ENCODE measurements at places on chromosomes 4 and X.

GRCh38 chr4:138843616-138844015 is 172.0 kb upstream of the NOCT start:
- no peak for DNase-seq

GRCh38 chr4:3869661-3870566 is 103.7 kb downstream of the ADRA2C start:
- no peak for DNase-seq

DNA sequence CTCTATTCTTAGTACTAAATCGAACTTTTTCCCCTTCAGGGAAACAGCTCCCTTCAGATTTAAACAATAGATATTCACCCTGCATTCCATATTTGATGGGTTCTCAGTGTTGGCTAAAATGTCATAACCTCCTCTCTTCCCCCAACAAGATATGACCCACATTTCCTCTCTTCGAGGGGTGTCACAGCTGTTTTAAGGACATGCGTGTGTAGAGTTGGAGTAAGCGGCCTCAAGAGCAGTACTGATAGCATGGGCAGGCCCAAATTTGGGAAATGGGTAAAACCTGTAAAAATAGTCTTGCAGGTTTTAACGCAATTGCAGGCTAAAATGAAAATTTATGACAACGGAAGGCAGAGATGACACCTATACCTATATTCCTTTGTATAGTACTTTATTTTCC is 28.7 kb downstream of the SAT1 start:
- DNase-seq: no peak

- DNase-seq: no peak
These were observed 29.3 kb upstream of the SCOC start for GRCh38 chr4:140344101-140344500.

DNA sequence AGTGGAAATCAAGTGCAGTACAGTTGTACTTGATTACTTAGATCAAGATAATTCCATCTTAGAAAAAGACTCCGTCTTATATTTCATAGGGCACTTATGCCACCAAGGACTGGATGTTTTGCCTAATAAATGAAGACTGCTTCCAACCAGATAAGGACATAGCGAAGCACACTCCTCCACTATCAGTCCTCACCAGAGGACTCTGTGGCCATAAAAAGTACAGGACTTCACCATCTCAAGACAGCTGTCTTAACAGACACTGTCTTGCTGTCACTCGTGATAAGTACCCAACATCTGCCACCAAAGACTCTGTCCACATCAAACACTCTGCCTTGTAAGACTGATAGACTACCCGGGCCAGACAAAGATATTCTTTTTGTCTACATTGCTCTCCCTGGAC is 352.0 kb downstream of the TRAM1L1 start:
- no peak for DNase-seq

DNA sequence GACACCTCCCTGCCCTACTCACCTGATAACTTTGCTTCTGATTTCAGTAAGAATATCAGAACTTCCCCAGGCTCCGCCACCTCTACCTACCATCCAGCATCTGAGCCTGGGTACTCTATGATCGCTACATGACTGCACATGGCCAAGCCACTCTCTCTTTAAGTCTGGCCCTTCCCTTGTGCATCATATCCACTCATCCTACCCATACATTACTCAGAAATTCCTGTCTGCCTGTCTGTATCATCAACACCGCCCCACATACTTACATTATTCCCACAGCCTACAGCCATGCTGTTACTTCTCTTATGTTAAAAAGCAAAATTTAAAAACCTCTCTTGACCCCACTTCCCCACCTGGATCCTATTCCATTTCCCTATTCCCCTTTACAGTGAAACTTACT is 84.7 kb downstream of the SCD5 start:
- no peak for DNase-seq

GRCh38 chr4:181475781-181476507 is 767.3 kb upstream of the TENM3 start:
- DNase-seq: no peak

DNA sequence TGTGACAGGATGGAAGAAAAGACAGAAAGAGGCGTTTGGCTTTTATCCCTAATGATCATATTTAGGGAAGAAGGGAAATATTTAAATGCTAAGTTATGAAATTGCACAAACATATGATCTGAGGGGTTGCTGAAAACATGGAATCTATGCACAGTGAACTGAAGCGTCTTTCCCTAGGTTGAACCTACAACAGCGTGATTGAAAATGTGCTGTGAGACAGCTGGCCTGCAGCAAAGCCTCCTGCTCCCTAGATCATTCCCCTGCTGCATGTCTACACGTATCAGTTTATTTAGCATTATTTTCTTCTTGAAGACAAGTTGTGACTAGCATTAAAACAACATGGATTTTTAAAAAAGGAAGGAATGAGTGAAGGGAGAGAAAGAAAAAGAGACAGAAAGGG is 272.5 kb upstream of the TRAM1L1 start:
- no peak for DNase-seq

GRCh38 chr4:131526686-131527085 is 1622.4 kb upstream of the PCDH10 start:
- no peak for DNase-seq

DNA sequence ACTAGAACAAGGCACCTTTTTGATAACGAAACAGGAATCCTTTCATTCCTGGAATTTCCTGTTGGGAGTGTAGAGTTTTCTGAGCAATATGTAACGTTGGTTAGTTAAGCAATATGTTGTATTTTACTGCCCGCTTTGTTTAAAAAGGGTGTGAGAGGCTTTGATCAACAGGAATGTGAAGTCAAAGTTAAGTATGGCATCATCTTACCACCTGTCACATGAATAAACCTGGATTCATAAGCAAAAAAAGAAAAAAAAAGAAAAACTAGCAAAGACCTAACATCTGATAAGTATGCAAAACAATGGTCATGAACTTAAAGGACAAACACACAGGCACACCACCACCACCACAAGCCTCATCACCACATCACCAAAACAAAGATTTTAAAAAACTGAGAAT is 7.1 kb upstream of the CXCL5 start:
- DNase-seq: no peak

DNA sequence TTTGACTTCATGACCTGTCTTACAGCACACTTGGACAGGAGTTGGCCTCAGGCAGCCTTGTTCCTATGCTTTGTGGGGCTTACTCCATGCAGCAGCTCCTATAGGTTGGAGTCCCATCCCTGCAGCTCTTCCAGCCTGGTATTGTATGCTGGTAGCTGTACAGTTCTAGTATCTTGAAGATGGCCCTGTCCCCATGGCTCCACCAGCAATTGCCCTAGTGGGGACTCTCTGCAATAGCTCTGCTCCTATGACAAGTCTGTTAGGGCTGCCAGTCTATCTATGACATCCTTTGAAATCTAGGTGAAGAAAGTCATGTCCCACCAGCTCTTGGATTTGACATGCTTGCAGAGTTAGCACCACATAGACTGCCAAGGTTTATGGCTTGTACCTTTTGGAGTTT is 252.6 kb downstream of the ANTXR2 start:
- DNase-seq: no peak

DNA sequence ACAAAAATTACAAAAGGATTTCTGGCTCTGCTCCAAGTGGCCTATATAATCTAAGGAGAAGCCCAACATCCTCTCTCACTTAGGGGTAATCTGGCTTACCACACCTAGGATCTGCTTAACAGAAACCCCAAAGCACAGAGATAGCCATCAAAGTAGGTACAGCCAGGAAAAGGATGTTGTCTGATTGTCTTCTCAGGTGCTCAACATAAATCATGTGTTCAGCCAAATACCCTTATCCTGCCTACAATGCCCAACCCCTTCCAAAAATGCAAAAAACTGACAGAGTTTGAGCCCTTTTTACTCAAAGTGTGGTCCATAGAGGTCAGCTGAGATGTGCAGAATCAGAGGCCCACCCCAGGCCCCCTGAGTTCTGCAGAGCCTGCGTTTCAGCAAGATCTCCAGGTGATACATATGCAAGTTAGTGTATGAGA is 53.9 kb downstream of the PPM1K start:
- no peak for DNase-seq
